ENCODE measurements at places on chromosomes 6 and 20.

- peak; percentile 3 for DNase-seq
These were observed 320.2 kb upstream of the POU3F2 start for GRCh38 chr6:98514073-98514720.

GRCh38 chr20:57890202-57890800, 180.5 kb upstream of the PMEPA1 start:
- DNase-seq, result no peak

DNA sequence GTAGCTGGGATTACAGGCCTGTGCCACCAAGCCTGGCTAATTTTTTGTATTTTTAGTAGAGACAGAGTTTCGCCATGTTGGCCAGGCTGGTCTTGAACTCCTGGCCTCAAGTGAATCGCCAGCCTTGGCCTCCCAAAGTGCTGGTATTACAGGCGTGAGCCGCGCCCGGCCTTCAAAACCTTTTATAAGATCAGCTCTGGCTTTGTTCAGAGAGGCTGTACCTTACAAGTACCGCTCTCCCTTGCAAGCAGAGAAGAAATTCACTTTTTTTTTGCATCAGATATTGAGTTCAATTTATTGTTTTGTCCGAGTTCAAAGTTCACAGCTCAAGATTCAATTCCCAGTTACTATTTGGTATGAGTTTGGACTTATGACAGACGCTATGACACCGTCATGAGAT, 1.9 kb upstream of the DNAAF9 start:
- DNase-seq, result no peak

- peak; percentile 2 for DNase-seq
These were observed at the start of gene RIMS1 for GRCh38 chr6:71886184-71887005. Gene RIMS1 (plus strand): TSS chr6:71886550. CDS start chr6:71887024, 474 bp downstream.

- DNase-seq, result no peak
These were observed at the start of gene HTR1B for GRCh38 chr6:77463308-77463860. Gene HTR1B (minus strand): TSS chr6:77463491. CDS start chr6:77463403, 88 bp downstream.

DNA sequence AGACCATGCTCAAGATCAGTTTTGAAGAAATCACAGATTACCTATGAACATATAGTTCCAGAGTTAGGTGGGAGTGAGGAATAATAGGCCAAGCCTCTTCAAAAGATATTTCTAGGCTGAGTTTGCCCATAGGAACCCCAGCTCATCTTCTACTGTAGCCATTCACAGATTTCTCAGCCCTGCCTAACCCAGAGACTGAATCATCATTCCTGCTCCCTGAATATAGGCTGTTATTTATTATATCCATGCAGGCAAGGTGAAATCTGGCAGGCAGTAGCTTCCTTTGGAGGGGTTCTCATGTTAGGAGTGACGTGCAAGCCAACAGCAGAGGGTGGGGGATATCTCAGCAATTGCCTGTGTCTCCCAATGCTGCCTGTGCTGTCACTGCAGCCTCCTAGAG, 25.6 kb upstream of the ADGRF4 start:
- no peak for DNase-seq

GRCh38 chr20:38304845-38305447, 990 bp downstream of the BPI start:
- peak; percentile 61 for DNase-seq

DNA sequence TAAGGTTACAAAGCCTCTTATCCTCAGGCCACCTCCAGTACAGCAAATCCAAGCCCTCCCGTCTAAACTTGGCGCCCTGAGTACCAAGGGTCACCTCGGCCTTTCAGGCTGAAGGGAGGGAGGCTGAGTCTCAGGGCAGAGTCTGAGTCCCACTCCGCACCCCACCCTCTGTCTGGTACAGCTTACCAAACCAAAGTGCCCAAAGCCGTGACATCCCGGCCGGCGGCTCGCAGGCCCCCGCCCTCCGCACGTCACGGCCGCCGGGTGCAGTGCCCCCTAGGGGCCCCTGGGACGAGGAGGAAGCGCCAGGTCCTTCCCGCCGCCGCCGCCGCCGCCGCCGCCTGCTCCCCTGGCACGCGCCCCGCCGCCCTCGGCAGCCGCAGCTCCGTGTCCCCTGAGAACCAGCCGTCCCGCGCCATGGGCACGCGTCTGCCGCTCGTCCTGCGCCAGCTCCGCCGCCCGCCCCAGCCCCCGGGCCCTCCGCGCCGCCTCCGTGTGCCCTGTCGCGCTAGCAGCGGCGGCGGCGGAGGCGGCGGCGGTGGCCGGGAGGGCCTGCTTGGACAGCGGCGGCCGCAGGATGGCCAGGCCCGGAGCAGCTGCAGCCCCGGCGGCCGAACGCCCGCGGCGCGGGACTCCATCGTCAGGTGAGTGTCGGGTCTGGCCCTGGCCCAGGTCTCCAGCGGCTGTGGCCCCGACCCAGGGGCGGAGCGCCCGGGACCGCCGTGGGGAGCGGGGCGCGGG, at the start of gene MTHFD1L:
Gene MTHFD1L (plus strand): TSS at position 297 of the 741 bp plus-strand sequence. CDS start 121 bp downstream, at position 418.
- DNase-seq, result peak; percentile 75

DNA sequence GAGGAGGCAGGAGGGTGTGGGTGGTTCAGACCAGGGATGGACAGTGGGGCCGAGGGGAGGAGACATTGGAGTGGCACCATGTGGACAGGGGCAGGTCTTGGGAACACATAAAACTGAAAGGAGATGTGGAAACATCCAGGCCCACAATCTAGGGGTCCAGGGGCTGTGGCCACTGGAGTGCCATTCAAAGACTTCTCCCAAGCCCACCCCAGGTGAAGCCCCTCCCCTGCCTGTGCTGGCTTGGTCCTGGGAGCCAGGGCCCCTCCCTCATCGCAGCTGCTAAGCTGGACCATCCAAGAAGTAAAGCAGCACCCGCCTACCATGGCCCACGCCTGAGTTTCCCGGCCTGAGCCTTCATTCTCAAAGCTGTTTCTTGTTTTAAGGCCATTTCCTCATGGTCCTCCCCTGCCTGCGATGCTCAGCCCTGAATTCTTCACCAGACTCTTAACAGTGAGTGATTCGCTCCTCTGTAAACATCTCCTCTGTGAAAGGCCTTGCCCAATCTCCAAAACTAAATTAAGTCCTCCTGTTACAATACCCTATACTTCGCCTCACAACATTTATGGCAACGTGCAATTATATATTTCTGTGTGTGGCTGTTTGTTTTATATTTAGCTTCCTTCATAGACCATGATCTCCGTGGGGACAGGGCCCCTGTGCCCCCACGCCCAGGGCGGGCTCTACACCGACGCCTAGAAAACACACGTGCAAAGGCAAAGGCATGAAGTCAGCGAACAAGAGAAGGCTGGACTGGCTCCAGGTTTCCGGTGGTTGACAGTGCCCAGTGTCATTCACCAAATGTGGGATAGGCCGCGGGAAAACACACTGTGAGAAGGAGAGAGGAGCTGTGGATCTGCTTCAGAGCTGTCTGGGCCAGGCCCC, 267.8 kb downstream of the ERMARD start:
- DNase-seq, result no peak

DNA sequence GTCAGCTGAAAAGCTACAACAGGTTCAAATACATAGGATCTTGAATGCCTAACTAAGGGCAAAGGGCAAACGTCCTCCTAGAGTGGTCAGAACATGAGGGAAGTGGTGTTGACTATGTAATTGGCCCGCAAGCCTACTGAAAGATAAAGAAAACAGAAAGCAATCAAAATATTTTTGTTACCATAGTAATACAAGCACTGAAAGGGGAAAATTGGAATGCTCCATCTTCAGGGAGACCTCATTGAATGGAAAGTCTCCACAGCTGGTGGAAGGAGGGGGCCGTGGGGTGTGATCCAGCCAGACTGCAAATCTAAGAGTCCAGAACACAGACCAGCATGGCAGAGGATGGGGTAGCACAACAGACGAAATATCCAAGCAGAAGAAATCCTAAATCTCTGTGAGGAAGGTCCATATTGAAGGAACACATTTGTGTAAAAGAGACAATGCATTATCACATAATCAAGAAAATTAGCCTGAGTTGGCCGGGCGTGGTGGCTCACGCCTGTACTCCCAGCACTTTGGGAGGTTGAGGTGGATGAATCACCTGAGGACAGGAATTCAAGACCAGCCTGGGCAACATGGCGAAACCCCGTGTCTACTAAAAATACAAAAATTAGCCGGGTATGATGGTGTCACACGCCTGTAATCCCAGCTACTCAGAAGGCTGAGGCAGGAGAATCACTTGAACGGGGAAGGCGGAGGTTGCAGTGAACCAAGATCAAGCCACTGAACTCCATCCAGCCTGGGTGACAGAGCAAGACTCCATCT, 39.5 kb downstream of the MTFR2 start:
- no peak for DNase-seq

GRCh38 chr6:127514773-127515227, 4.3 kb downstream of the MTCL3 start:
- no peak for DNase-seq
